ENCODE measurements at places on chromosomes 1 and 21. TPM values are rescaled to one million over a fixed set of nuclear protein-coding genes. Genes with fewer than 3 reads are reported as not detected.

The C8B gene
- not detected for total RNA-seq

The RNU1-3 gene
- under 0.01 TPM for total RNA-seq

The CCDC27 gene
- total RNA-seq = not detected

The C8A gene
- total RNA-seq = not detected

The ZNF697 gene
- total RNA-seq = 2.5 TPM

The C2CD4D gene
- total RNA-seq = not detected

The SMCP gene
- not detected for total RNA-seq

The GNB1 gene
- 166 TPM for total RNA-seq

The NPHS2 gene
- total RNA-seq = not detected

The PEAR1 gene
- total RNA-seq = 1.8 TPM

DNA sequence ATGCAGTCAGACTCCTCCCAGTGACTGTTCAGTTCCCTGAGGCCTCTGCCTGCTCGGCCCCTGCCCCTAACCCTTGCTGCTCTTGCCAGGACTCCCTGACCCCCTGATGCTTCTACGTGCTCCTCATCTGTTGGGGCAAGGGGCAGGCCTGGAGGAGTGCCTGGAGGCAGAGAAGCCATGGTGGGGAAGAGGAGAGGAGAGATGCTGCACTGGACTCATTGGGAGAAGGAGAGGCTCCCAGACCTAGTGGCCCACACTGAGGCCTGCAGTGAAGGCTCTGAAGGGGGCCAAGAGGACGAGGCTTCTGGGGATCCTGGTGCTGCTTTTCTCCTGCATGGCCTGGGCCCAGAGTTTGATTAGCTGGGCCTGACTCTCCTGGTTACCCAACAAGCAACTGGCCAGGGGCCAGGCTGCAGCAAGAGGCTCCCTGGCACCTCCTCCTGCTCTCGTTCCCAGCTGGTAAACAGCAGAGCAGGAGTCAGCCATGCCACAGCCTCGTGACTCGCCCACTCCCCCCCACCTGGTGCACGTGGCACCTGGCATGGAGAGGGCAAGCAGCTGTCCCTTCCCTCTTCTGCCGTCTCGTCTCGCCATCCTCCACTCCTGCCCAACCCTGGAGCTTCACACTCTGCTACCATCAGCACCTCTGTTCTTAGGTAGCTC, 847 bp upstream of the RORC start:
- H3K4me1 ChIP-seq = peaks cover 31% of the 10 kb centered on the region
- peak overlapping the region; percentile 83 for H3K27ac ChIP-seq
- peaks cover 4% of the 10 kb centered on the region for H3K27me3 ChIP-seq

DNA sequence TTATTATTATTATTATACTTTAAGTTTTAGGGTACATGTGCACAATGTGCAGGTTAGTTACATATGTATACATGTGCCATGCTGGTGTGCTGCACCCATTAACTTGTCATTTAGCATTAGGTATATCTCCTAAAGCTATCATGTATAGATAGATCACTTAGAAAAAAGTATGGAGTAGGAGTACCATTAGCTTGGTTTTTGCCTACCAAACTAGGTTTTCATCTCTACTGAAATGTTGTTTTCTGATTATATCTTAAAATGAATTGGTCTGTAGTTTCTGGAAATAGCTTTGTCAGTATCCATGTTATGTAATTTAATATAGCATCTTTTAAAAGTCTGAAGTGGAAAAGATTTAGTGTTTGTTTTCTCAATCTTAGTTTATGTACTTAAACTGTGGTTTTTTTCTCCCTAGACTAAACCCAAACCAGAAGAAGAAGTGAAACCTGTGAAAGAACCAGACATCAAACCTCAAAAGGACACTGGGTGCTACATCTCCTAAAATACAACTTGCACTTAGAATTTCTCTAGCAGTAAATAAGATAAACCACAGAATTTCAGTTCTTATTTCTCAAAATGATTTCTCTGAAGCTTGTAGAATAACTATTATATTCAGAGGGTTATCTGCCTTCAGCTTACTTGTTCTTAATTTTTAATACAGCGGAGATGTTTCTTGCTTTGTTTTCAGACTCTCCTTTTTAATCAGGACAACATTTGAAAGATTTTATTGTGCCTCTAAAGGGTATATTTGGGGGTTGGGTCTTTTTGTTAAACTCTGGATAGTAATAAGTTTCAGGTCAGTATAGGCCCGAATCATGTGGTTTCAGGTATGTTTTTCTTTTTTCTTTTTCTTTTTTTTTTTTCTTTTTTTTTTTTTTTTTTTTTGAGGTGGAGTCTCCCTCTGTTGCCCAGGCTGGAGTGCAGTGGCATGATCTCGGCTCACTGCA, 4.5 kb upstream of the FAM177B start:
- no peaks in the 10 kb centered on the region for H3K36me3 ChIP-seq
- no peaks in the 10 kb centered on the region for H3K4me1 ChIP-seq
- no peak for DNase-seq
- no peak overlapping the region for H3K4me3 ChIP-seq
- H3K27ac ChIP-seq = peak overlapping the region; percentile 16

- no peak for DNase-seq
- H3K27ac ChIP-seq = no peak overlapping the region
- no peak overlapping the region for H3K4me3 ChIP-seq
- H3K36me3 ChIP-seq = no peaks in the 10 kb centered on the region
Measured at GRCh38 chr1:2425892-2426291, 13.5 kb upstream of the PEX10 start.

DNA sequence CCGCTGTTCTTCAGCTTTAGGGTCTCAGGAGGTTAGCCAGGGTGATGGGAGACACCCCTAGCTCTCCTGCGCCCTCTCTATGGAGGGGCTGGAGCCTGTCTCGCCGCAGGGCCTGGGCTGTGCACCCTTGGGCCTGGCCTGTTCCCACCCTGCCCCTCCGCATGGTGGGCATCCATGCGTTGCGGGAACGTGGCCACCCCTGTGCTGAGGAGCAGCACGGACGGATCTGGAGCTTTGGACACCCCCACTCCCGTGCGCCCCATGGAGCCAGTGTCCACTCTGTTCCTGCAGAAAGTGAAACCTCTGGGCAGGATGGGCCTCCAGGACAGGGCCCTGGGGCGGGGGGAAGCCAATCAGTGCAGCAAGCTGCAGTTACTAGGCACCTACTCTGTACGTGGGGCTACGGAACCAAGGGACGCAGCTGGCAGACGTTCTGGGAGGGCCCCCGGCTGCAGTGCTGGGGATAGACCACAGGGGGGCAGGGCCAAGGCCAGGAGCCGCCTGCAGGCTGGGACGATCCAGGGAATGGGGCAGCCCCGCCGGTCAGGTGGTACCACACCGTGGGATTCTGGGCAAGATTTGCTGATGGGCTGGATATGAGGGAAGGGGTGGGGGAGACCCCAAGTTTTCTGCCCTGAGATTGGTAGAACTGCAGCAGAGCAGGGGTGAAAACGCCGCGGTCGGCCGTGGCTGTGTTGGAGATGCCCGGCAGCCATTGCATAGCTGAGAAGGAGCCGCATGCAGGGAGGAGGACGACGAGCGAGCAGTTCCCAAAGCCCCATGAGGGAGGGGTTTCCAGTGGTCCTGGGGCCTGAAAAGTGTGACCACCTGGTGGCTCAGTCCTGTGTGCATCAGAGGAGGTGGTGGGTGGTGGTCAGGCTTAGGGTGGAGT, 43.3 kb downstream of the TP73 start:
- no peak overlapping the region for H3K27ac ChIP-seq
- DNase-seq = peak; percentile 37
- H3K4me1 ChIP-seq = no peaks in the 10 kb centered on the region
- H3K4me3 ChIP-seq = no peak overlapping the region

DNA sequence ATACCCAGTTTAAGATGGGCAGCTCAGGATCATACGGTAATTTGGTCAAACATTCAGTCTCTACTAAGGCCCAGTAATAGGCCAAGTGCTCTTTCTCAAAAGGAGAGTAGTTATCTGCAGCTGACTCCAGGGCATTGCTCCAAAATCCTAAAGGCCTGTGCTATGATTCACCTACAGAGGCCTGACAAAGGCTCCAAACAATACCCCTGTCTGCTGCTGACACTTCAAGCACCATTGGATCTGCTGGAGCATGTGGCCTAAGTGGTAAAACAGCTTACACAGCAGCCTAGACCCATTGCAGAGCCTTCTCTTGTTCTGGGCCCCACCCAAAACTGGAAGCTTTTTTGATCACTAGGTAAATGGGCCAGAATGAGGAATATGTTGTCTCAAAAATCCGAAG, 22.8 kb downstream of the SLAMF7 start:
- no peaks in the 10 kb centered on the region for H3K4me1 ChIP-seq
- H3K36me3 ChIP-seq = no peaks in the 10 kb centered on the region
- no peak overlapping the region for H3K4me3 ChIP-seq
- H3K27ac ChIP-seq = no peak overlapping the region

DNA sequence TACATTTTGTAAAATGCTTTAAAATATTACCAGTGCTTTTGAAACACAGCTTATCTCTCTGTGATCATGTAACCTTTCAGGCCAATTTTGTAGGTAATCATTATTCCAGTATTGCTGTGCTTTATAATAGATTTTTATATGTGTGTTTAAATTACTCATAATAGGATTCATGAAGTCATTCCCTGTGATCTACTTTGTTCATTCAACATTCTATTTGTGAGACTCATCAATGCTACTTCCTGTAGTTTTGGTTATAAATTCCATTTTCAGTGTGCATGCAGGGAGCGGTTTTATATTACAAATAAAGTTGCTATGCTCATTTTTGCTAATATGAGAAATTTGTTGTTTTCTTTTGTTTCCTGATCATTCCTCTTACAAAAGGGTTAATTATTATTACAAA, 4.1 kb upstream of the OR2M5 start:
- H3K36me3 ChIP-seq = no peaks in the 10 kb centered on the region
- H3K27ac ChIP-seq = no peak overlapping the region
- no peaks in the 10 kb centered on the region for H3K4me1 ChIP-seq
- H3K27me3 ChIP-seq = no peaks in the 10 kb centered on the region
- DNase-seq = no peak

- H3K36me3 ChIP-seq = no peaks in the 10 kb centered on the region
- H3K4me1 ChIP-seq = peaks cover 21% of the 10 kb centered on the region
Measured at GRCh38 chr1:3174487-3175247, 105.7 kb downstream of the PRDM16 start.

DNA sequence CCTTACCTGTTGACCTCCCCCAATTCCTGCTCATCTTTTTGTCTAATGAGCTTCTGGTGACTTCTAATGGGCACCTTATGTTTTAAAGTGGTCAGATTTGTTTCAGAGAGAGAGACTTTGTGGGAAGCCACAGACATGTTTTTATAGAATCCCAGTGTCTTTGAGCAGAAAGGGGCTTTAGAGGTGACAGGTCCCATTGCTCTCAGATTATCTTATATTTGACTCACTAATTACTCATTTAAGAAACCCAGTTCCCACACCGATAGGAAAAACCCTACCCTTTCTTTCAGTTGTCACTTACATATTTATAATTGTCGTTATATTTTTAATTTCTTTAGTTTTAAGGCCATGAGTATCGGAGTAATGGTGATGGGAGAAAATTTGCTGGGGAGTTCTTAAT, 215.5 kb downstream of the CAMTA1 start:
- DNase-seq = no peak
- no peaks in the 10 kb centered on the region for H3K36me3 ChIP-seq
- H3K27ac ChIP-seq = no peak overlapping the region
- H3K4me1 ChIP-seq = no peaks in the 10 kb centered on the region

- DNase-seq = peak; percentile 43
- peak overlapping the region; percentile 91 for H3K4me3 ChIP-seq
- no peaks in the 10 kb centered on the region for H3K27me3 ChIP-seq
- H3K4me1 ChIP-seq = peaks cover 26% of the 10 kb centered on the region
- no peaks in the 10 kb centered on the region for H3K36me3 ChIP-seq
Measured at GRCh38 chr1:32818804-32819541, 1.5 kb downstream of the S100PBP start.

GRCh38 chr21:40512590-40512989, 334.4 kb downstream of the DSCAM start:
- no peaks in the 10 kb centered on the region for H3K27me3 ChIP-seq
- no peak for DNase-seq
- H3K27ac ChIP-seq = no peak overlapping the region
- H3K36me3 ChIP-seq = no peaks in the 10 kb centered on the region
- no peak overlapping the region for H3K4me3 ChIP-seq

GRCh38 chr1:151540982-151541377, 871 bp downstream of the TUFT1 start:
- H3K27ac ChIP-seq = peak overlapping the region; percentile 95
- no peaks in the 10 kb centered on the region for H3K27me3 ChIP-seq
- H3K4me1 ChIP-seq = peaks cover 12% of the 10 kb centered on the region
- H3K4me3 ChIP-seq = peak overlapping the region; percentile 65

DNA sequence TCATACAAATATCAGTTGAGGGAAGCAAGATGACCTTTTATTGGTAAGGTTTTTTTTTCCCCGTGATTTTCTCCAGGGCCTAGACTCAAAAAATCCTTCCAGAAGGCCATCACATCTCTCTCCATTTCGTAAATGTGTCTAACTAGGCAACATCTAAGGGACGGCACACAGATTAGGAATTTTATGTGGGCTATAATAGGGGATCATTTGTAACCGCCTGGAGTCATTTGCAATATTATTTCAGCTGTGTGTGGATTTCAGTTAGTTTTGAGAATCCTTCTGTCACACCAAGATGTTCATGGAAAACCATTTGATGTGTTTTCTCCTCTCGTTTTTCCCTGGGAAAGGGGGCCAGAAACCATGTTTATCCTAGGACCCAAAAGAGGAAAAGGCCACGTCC, 63.1 kb downstream of the ATP5PO start:
- H3K4me3 ChIP-seq = no peak overlapping the region
- no peaks in the 10 kb centered on the region for H3K27me3 ChIP-seq
- no peaks in the 10 kb centered on the region for H3K36me3 ChIP-seq
- no peaks in the 10 kb centered on the region for H3K4me1 ChIP-seq
- no peak overlapping the region for H3K27ac ChIP-seq

- no peak overlapping the region for H3K4me3 ChIP-seq
- DNase-seq = no peak
- H3K36me3 ChIP-seq = no peaks in the 10 kb centered on the region
- H3K27ac ChIP-seq = no peak overlapping the region
Measured at GRCh38 chr1:4033129-4033676, 133.1 kb upstream of the C1orf174 start.

DNA sequence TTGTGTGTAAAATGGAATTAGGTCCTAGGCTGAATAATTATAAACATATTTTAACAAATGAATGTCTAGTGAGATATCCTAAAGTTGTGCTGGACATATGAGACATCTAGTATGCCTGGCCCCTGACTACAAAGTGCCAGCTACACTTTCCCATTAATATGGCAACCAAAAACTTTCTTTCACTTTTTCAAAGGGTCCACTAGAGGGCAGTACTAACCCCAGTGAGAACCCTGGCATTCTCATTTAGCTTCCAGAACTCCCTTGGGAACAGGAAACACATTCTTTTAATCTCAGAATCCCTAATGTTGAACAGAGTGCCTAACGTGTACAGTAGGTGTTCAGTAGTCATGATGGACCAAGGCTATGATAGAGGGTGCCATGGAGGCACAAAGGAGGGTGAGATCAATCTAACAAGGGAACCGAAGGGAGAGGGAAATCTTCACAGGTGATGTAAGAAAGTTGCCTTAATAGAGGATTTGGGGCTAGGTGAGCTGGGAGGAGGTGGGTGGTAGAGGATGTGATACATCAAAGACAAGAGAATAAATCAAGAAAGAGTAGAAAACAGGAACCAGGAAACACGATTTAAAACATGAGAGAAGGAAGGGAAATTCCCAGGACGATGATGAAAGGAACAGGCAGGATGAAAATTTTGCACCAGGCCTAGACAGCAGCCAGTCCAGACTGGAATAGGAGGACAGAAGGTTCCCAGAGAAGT, 41.6 kb downstream of the NSL1 start:
- H3K4me3 ChIP-seq = no peak overlapping the region
- no peaks in the 10 kb centered on the region for H3K36me3 ChIP-seq
- H3K4me1 ChIP-seq = peaks cover 3% of the 10 kb centered on the region
- DNase-seq = no peak
- H3K27ac ChIP-seq = peak overlapping the region; percentile 30
